SW 1271 (cell line): ENCODE measurements at places on chromosomes 12 and 14.

DNA sequence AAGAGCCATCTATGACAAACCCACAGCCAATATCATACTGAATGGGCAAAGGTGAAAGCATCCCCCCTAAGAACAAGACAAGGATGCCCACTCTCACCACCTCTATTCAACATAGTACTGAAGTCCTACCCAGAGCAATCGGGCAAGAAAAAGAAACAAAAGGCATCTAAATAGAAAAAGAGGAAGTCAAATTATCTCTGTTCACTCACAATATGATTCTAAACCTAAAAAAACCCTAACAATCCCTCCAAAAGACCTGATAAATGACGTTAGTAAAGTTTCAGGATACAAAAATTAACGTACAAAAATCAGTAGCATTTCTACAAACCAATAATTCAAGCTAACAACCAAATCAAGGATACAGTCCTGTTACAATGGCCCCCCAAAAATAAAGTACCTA, 26.9 kb downstream of the MDM1 start:
- DNase-seq, result no peak

DNA sequence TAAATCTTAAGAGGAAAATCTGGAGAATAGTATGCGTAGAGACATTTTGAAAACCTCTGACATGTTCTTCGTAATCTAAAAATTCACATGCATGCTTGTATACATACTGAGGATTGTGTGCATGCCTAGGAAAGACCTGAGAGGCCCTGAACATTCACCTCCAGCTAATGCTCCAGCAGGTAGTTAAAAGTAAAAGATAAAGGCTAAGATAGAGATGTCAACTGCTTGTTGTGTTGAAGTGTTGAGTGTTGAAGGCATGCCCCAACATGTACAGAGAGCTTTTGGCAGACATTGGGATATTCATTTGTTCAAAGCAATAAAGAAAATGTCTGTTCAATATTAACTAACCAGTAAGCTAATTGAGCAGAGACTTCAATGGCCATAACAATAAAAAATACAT, 118.6 kb upstream of the SYT1 start:
- no peak for DNase-seq

DNA sequence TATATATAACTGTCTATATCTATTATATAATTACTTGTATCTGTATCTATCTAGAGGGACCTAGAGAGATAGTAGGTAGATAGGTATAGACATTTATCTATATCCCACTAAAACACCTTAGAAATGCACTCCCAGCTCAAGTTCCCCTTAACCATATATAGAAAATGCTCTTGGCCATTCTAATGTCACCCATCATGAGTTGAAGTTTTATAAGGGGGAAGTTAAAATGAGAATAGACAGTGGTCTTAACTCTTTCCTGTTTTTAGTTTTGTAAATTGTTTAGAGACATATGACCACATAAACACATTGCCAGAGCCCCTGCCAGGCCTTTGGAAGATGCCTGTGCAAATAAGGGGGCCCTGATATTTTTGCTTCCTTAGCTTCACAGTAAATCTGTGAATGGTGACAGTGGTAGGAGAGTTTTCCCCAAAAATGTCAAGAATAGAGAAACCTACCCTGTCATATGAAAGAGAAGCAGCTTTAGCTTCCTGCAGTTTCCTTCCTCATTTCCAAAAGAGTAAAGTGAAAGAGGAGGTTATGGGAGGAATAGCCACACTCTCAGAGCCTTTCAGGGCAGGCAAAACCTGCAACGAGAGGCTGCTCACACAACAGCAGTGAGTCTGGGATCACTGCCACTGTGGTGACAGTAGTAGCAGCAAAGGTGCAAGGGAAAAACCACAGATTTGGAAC, 45.5 kb downstream of the MGST1 start:
- no peak for DNase-seq

- no peak for DNase-seq
Observed at GRCh38 chr14:51242545-51243490, 2.8 kb downstream of the TMX1 start.

GRCh38 chr12:59548930-59549329, 46.9 kb upstream of the SLC16A7 start:
- DNase-seq, result no peak

- DNase-seq, result no peak
Observed at GRCh38 chr14:88868558-88869159, 44.2 kb downstream of the TTC8 start.

DNA sequence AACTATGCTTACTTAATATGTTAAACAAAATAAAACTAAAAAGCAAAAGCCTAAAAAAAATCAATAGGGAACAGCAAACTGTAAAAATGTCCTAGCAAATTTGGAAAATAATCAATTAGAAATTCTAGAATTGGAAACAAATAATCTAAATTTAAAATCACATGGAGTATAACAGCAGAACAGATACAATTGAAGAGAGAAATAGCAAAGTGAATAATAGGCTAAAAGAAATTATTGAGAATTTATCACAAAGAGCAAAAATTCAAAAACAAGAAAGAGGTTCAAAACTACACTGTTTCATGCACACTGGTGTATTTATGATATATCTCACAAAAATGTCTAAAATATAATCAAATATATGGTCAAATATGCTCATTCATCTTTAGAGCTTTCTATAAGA, 231.9 kb downstream of the GPHN start:
- DNase-seq, result no peak

GRCh38 chr14:20986811-20987210, 3.0 kb upstream of the METTL17 start:
- peak; percentile 33 for DNase-seq

DNA sequence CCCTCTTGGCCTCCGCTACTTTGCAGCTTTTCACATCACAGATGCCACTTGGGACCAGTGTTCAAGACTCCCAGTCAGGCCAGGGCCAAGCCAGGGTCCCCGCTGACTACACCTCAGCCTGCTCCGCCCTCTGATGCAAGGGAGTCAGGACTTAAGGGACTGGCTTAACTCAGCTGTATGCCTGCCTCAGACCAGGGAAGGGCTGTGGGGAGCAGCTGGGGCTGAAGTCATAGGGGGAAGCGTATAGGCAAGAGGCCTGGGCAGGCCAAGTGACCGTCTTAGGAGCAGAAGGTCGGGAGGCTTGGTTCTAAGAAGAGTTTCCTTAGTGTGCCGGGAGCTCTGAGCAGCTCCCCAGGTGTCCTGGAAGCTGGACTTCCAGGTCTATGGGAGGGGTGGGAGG, 21.9 kb downstream of the KDM2B start:
- DNase-seq, result no peak

DNA sequence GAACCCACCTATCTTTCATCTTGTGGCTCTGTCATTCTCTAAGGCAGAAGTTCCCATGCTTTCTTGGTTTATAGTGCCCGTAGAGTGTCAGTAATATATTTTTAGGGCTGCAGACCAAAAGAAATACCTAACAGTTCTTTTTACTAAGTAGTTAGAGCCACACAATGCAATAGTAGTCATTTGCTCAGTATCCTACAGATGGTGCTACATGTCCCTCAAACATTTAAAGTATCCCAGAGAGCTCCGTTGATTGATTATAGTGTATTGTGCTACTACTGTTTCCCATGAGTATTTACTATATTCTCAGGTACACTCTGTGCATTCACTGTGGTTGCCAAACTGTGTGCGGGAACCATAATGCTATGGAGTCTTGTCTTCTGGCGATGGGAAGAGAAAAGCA, 4.7 kb upstream of the PLBD1 start:
- DNase-seq, result no peak

- DNase-seq, result no peak
Observed at GRCh38 chr12:67813456-67813904, 164.9 kb downstream of the DYRK2 start.

DNA sequence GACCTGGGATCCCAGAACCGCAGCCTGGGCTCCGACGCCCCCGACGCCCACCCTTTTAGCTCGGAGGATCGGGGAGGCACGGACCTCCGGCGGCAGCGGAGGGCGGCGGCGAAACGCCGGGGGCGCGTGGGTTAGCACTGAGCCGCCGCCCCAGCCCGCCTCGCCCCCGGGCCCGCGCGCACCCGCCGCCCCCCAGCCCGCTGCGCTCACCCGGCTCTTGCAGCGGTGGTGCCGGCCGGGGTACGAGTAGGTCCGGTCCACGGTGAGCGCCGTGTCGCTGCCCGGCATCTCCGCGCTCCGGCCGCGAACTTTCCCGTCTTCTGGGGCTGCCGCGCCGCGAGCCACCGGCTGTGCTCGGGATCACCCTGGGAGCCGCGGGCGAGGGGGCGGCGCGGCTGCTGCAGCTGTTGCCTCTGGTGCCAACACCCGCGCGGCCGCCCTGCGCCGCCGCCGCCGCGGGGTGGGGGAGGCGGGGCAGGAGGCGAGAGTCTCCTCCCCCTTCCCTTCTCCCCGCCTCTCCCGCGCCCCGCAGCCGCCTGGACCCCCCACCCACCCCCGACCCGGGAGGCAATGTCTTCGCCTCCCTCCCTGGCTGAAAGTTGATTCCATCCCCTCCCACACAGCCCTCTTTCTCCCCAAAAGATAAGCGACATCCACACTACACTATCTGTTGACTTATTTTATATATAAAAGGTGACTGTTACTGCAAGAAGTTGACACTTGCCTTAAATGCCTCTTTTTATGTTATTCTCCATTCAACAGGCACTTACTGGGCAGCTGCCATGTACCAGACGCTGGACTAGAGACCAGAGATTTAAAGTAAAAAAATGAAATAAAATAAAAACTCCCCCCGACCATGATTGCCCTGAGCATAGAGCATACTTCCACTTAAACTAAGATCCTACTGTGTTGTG, at the start of gene TMCC3:
Gene TMCC3 (minus strand): TSS at position 415 of the 914 bp plus-strand sequence. CDS start 127 bp downstream, at position 288.
- no peak for DNase-seq

DNA sequence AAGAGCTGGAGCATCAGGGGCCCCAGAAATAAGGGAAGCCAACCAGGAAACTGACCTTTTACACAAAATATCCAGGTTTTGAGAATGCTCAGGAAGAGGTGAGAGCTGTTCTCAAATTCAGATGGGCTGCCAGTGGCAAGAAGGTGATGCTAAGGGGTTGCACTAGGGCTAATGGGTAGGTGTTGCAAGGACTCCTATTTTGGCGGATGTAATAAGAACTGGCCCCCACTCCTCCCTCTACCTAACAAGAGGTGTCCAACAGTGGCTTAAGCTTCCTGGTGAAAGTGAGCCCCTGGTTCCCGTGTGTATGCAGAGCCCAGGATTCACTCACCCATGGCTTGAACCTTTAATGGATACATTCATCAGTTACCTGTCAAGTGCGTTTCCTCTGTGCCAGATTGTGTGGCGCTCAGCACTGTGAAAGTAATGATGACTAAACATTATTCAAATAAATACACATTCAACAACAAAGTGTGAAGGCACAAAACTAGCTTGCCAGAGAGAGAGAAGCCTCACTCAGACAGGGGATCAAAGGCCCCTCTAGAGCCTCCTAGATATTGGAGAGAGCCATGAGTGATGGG, 705 bp upstream of the CHGA start:
- DNase-seq, result no peak

DNA sequence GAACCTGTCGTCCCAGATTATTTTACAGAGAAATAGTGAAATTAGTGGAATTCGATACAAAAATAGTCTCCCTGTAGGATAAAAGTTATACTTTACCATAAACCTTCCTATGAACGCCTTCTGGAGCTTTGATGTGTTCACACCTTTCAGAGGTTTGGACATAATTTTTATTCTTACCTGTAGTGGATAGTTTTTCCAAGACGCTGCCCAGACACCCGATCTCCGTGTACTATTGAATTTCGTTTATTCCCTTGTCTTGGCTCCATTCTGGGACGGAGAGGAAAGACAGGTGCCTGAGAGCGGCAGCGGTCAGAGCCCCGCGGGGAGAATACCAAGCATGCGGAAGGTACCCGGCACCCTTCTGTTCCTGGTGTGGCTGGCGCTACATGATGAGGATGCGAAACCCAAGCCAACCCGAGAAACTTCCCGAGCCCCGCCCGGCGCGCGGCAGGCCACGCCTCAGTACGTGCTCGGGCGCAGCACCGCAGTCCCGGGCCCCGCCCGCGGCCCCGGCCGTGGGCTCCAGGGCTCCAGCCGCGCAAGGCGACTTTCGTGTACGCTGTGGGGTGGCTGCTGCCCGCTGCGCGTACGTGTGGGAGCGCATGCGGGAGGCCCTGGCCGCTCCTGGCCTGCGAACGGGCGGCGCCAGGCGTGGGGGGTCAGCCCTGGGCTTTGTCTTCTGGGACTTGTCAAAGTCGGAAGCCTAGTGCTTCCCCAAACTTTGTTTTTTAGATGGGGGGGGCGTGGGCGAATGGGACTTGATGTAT, 11.3 kb upstream of the SNAPC1 start:
- DNase-seq, result peak; percentile 46

- no peak for DNase-seq
Observed at GRCh38 chr14:33780035-33780434, 170.8 kb downstream of the EGLN3 start.

DNA sequence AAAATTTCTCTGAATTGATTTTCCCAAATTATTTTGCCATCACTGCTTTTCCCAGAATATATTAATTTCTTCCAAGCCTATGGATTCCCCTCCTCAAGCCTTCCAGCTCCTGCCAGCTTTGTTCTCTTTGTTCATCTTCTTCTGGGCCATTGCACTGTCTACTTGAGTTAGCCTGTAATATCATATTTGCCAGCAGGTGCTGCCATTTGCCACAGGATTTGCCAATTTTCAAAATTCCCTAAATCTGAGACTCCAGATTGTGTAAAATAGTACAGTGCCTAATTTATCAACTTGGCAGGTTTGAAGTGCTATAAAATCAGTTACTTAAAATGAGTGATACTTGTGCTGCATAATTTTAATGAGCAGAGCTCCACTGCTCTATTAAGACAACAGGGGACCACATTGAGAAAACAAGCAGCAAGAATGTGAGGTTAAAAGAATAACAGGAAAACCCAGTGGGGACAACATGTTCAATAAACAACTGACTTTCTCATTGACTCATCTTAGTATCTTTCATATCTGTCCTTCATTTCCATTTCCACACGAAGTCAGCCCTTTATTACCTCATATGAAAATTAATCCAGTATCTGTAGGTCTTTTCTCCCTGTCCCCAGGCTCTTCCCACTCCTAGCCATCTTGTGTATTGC, 84.6 kb upstream of the CCDC196 start:
- DNase-seq, result peak; percentile 3

DNA sequence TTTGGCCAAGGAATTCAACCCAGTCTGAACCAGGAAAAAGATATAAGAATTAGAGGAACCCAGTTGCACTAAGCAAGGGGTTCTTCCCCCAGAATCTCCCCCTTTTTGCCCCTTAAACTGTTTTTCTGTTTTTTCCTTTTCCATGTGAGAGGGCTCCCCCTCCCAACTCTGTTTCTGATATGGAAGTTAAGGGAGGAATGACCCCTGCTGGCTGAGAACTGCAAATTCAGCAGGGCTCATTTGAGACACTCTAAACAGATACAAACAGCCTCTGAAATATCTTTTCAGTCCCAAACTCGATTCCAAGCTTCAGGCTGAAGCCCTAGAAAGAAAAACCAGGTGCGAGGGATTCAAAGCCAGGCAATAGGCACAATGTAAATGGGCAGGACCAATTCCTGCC, 132.7 kb downstream of the SLC41A2 start:
- no peak for DNase-seq

DNA sequence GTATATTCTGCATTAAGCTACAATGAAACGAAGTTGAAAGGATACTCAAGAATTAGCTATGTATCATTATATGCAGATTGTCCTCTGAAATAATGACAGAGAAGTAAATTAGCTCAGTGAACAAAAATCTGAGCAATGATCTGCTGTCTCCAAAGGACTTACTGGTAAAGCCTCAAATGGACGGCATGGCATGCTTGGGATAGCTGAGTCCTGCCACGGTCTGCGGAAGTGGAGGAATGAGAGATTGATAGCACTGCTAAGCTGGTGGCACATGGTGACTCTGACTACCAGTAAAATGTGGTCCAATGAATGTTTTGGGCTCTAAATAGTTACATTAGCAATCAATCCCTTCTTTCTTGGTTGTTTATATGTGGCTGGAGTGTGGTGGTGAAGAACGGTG, 3.7 kb upstream of the DENND5B start:
- DNase-seq, result no peak

- DNase-seq, result no peak
Observed at GRCh38 chr14:88505621-88506020, 49.2 kb downstream of the PTPN21 start.
